NCI-H526 (cell line): ENCODE measurements at places on chromosomes 11 and 22.

DNA sequence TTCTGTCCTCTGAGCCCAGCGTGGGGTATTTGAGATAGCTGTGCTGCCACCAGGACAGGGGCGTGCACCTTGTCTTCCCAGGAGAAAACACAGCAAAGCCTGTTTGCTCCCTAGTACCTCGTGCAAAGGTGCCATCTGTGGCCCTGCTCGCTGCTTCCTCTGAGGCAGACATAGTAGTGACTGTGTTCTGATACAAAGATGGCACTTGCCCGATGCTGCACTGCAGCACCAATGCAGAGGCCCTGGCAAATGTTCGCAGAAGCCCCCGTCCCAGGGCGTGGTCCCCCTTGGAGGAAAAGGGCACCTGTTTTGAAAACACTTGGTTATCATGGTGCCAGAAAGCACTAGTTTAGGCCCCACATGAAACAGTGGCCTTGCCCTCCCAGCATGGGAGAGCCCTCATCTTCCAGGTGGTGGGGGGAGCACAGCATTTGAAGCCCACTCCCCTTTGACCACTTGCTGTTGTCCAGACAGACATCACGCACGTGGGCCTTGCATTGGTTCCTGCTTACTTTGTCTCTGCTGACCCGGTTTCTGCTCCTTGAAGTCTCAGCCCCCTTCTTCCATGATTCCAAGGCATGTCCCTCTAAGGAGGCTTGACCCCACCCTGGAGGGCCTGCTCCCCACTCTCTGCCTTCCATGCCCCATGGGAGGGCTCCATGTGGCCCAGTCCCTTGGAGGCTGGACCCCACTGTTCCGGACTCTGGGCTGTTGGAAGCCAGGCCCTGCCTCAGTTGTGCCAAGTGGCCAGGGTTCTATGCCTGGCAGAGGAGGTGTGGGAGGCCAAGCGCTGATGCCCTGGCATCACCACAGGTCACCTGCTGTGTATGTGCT is 109.4 kb downstream of the KCNQ1OT1 start:
- DNase-seq, result no peak

DNA sequence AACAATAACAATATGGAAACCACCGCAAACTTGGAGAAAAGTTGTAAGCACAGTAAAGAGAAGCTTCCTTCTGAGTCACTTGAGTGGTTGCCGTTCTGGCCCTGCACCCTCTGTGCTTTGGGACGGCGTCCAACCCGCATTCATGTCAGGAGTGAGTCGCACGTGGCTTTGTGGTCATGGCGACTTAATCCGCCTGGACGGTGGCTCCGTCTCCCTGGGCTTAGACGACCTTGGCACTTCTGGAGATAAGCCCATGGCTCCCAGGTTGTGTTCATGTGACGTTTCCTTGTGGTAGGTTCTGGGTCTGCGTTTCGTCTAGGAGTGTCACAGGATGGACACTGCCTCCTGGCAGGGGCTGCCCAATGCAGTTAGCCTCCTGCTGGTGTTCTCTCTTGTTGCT is 40.5 kb downstream of the TPCN2 start:
- no peak for DNase-seq

DNA sequence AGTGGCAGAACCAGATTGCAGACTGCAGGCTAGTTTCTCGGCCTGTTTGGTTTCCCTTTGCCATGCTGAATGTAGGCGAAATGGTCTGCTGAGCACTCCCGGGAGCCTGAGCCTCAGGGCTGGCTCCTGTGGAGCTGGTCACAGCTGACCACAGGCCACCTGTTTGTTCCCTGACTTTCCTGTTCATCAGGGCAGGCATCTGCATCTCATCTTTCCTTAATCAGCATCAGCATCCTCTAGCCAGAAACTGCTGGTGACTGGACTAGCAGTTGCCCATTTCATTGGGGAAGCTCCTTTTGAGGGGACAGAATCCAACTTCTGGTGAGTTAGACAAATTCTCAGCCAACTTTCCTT is 20.2 kb upstream of the C11orf96 start:
- DNase-seq, result no peak

- DNase-seq, result no peak
Observed at GRCh38 chr11:96218006-96218405, 125.0 kb downstream of the MAML2 start.

DNA sequence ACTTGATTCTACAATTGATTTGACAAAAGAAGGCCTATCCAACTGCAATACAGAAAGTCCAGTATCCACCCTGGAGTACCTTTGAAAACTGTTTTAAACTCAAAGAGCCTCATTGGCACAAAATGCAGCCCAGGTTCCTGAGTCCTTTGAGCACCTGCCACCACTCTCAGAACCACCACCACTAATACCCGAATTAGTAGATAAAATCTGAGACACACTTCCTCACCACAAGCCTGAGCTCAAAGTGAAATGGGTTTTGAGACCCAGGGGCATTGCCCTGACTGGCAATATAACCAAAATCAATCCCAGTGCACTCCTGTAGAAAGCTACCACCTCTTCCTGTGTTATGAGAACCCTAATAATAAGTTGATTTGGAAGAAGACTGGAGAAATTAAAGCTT is 215.7 kb downstream of the CSNK2A3 start:
- no peak for DNase-seq

- DNase-seq, result no peak
Observed at GRCh38 chr22:30881361-30882183, 87.0 kb downstream of the MORC2 start.

DNA sequence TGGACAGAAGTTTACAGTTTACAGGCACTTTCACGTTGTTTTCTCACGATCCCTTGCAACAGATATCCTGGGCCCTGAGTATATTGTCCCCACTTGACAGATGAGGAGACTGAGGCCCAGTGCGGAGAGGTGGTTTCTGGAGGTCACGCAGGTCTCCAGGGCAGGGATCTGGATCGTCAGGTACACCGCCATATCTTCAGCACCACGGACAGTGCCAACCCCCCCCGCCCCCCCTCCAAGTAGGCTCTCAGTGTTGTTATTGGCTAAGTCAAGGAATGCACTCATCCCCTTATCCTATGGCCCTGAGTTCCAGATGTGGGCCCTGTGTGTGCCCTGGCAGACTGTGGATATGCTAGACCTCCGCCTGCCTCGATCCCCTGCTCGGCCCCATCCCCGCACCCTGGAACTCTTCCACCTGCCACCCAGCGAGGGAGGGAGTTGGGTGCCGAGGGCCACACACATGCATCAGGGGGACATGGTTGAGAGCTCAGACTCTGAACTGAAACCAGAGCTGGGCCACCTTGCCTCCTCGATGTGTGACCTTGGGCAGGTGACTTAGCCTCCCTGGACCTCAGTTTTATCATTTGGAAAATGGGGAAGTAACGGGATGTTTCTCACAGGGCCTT is 37.5 kb downstream of the MPPED1 start:
- no peak for DNase-seq

GRCh38 chr11:19288256-19288655 is 47.5 kb upstream of the E2F8 start:
- no peak for DNase-seq

- no peak for DNase-seq
Observed at GRCh38 chr11:58576887-58577471, 1.3 kb upstream of the LPXN start.

DNA sequence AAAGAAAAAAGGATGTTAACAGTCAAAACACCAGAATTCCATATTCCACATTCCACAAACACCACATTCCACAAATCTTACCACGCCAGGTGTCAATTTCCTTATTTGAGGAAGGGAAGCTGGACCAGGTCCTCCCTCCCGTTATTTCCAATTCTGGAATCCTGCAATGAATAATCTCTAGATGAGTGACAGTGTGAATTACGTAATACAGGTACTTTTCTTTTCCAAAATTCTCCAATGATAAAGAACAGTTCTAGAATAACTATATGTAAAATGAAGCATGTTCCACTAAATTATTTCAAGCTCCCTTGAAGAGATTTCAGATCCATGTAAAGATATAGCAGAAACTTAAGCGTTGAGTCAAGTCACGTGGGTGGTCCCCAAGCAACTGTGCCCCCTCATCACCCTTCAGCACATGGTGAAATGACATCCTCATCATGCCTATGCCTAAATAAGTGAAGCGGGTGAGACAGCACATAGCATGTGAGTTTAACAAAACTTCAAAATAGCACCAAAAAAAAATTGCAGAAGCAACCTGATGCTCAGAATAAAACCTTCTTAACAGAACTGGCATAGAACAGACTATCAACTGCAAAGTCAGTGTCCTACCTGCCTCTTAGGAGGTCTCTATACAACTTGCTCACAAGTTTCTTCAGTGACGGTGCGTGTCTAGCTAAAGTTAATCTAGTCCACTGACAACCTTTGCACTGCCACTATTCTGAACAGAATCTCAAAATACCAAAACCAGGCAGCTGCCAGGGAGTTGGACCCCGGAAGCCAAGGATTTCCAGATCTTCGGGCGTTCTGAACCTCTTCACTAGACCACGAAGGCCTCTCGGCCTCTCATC is 876 bp downstream of the NFRKB start:
- no peak for DNase-seq

GRCh38 chr11:10678101-10678500 is 15.5 kb downstream of the IRAG1 start:
- peak; percentile 53 for DNase-seq

DNA sequence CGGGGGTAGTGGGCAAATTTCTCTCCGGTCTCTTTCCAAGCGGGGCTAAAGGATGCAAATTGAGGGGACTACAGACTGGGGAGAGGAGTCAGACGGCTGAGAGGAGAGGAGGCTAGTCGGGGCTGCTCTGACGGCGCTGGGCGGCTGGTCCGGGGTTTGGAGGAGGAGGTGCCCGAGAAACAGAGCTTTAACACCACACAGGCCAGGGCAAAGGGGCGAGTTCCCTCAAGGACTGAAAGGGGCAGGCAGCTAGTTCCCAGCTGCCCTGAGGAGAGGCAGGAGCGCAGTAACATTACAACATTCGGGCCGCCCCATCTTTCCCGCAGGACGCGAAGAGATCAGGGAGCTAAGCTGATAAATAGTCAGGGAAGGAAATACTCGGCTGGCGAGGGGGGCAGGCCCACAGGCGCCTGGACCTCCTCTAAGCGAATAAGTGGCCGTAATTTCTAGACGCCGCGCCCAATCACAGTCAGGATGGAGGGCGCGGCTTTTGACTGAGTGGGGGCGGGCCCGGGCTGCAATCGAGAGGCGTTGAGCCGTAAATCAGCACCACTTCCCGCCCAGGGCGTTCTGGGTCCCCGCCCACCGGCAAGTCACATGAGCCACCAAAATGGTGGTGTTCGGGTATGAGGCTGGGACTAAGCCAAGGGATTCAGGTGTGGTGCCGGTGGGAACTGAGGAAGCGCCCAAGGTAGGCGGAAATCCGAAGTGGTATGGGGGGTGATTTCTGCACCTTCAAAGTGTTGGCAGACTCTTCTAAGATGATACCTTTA is at the start of gene TMEM126B:
Gene TMEM126B, plus strand, starts transcription at position 596 of the 773 bp plus-strand sequence. Its CDS starts 15 bp downstream, at position 611.
- peak; percentile 100 for DNase-seq

DNA sequence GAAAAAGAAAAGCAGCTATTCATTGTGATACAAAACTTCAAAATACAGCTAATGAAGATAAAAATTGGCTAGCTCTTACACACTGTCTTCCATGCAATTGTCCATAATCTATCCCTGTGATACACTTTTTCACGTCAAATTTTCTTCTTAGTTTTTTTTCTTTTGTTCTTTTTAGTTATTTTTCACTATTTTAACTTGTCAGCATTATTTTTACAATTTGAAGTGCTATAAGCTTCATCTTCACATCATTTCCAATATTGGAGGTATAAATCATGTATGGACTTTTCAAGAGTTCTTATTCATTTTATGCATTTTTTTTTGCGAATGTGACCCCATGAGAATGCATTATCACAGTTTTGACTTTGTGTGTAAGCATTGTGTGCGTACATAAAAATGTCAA is 4.1 kb downstream of the OR5B17 start:
- DNase-seq, result no peak

DNA sequence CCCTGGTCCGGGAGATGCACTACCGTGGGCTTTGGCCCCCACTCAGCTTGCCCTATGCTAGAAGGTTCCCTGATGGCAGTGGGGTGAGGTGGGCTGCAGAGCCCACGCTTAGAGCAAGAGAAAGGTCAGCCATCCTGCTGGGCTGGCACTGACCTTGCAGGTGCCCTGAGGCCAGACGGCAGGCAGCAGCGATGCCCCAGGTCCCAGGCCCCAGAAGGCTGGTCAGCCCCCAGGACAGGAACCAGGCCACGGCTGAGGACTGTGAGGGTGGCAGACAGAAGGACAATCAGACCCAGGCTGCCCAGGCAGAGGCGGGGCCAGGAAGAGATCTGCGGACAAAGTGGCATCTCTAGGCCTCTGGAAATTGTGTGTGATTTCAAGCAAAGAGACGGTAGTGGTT is 231.7 kb downstream of the CTTN start:
- no peak for DNase-seq

DNA sequence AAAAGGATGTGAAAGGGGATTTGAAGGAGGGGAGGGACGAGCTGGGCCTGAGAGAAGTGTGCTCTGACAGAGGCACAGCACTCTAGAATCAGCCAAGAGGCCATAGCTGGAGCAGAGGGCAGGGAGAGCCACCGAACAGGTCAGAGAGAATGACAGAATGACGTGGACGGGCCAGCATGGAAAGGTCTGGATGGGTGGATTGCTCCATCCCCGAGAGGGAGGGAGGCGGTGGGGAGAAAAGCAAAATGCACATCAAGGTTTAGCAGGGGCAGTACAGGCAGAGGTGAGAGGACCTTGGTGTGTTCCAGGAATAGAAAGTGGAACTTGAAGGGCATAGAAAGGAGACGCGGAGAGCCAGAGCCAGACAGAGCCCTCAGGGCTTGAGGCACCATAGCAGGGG is 6.9 kb downstream of the PMM1 start:
- DNase-seq, result no peak

GRCh38 chr11:129652835-129653234 is 162.8 kb upstream of the TMEM45B start:
- no peak for DNase-seq

DNA sequence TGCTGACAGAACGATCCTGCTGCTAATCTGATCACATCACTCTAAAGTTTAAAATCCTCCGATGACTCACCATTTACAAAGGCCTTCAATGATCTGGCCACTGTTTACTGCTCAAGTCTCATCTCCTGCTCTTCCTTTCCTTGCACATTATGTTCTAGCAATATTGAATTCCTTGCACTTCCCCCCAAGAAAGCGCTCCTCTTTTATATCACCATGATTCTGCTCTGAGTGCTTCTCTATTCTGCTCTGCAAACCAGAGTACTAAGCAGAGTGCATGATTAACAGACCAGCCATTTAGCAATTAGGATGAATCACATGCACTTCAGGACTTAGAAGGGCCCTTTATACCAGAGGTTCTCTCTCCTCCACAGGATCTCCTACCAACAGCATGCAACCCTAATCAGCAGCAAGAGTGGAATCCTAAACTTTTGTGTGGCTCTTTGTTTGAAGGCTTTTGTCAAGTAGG is 1122.8 kb upstream of the CCDC90B start:
- no peak for DNase-seq

- no peak for DNase-seq
Observed at GRCh38 chr11:68383976-68384501, 71.6 kb downstream of the LRP5 start.

GRCh38 chr22:50260801-50261614 is 475 bp downstream of the MAPK12 start:
- DNase-seq, result no peak

GRCh38 chr11:119983240-119983732 is 154.6 kb downstream of the TRIM29 start:
- DNase-seq, result no peak
